Posterior vena cava (tissue), 2 donors: ENCODE measurements at places on chromosomes 3 and 15. TPM values are rescaled to one million over a fixed set of nuclear protein-coding genes. Genes with fewer than 3 reads are reported as not detected.

SMCO1 gene
- not detected for total RNA-seq

FBXL22 gene
- total RNA-seq, result 36.8 TPM

CHST13 gene
- 0.88 TPM for total RNA-seq

SLC24A5 gene
- not detected for total RNA-seq

TM4SF18 gene
- 5.6 TPM for total RNA-seq

HACD2 gene
- 19.9 TPM for total RNA-seq

ACTL6A gene
- total RNA-seq, result 27.0 TPM

EHD4 gene
- 21.3 TPM for total RNA-seq
